Osteoblast (primary cell): ENCODE measurements at places on chromosomes 1 and 21.

DNA sequence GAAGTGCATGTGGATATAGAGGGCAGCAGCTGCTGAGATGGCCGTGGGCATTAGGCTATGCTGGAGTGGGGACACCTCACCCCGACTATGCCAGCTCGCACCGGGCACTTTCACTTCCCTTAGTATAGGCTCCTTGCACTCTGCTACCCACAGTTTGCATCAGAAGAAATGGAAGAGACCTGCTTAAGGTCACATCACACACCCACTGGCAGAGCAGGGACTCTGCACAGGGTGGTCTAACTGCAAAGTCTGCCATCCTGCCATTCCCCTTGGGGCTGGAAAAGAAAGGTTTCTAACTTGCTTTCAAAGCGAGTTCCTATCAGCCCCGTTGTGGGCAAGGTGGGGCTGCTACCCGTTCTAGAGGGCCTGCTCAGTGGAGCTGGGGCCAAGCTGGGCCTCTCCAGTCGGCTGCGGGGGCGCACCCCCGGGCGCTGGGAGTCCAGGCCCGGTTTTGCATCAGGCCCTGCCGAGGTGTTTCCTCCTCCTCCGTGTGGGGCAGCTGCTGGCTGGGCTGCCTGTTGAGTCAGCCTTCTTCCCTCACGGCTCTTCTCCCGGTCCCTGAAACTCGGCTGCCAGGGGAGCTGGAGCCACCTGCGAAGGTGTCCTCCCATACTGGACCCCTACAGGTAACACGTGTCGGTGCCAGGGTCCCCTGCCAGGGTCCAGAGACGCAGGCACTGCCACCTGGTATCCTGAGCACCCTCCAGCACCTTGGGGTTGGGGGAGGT, at the start of gene SYTL1:
TSS of gene SYTL1 (plus strand) at position 498 of the 728 bp plus-strand sequence. CDS start 3,313 bp downstream, outside the sequence.
- peak; percentile 98 for DNase-seq

GRCh38 chr1:115204513-115204912, 115.2 kb upstream of the TSPAN2 start:
- no peak for DNase-seq

DNA sequence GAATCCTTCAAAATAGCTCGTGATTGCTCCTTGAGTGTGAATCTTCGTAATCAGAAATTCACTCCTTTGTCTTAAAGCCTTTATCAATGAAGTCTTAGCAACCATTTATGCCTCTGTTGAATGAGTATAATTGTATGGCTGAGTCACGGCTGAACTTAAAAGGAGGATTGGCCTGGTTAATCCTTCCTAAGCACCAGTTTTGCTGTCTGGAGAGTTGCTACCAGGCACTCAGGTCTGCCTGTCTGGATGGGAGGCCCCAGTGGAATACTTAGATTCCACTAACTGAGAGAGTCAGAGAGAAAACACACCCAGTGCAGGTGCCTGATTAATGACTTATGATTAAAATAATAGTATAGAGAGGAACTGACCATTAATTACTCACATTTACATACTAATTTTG, 7.6 kb upstream of the HHAT start:
- no peak for DNase-seq

GRCh38 chr1:178031856-178032320, 62.0 kb upstream of the RASAL2 start:
- peak; percentile 97 for DNase-seq

- peak; percentile 56 for DNase-seq
These were observed 91.8 kb downstream of the ZZZ3 start for GRCh38 chr1:77590651-77591050.

- DNase-seq, result no peak
These were observed 40.1 kb downstream of the SYT6 start for GRCh38 chr1:114113411-114114184.

- DNase-seq, result no peak
These were observed 6.7 kb upstream of the LGALS8 start for GRCh38 chr1:236516929-236517704.

- DNase-seq, result no peak
These were observed 341.0 kb downstream of the SMYD3 start for GRCh38 chr1:246165826-246166709.

- DNase-seq, result peak; percentile 83
These were observed 4.1 kb upstream of the PRDM16 start for GRCh38 chr1:3064901-3065300.

DNA sequence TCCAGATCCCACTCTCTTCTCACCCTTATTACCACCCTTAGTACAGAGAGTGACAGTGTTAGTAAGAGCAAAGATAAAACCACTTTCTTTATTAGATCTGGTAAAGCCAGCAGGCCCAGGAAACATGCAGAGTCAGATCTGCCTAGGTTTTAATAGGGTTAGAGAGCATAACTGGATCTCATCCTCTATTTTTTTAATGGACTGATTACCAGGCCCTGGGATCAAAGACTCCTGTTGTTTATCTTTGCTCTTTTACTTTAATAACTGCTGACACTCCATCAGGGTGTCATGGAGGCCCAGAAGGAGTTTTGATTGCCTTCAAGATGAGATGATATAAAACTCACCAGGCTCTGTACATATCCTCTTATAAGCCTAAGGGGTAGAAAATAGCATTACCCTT, 45.3 kb upstream of the RGS5 start:
- DNase-seq, result no peak

- DNase-seq, result no peak
These were observed 5.4 kb upstream of the ZNF281 start for GRCh38 chr1:200415227-200415626.

DNA sequence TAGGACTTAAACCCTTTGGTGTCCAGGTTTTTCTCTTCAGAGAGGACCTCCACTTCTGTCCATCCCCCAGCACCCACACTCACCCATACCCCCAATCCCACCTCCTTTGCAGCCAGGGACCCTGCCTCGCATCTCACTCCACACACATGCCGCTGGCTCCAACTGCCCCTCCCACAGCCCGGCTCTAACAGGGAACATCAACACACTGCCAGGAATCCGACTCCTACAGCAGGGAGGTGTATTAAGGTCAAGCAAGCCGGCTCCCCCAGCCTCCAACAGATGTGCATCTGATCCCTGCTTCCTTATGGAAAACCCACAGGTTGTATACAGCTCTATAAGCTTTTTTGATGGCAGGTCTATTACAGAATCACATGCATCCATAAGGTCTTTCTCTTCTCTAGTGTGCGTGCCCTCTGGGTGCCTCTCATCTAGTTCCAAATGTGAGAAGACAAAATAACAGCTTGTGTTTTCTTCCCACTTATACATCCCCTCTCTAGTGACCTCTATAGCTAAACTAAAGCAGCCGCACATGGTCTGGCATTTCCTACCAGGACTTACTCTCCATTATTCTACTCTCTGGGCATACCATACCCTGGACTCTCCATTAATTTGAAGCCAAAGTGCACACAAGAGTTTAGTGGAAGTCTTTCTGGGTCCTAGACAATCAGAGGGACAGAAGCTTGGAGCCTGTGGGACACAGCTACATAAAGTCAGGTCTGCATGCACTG, 16.3 kb downstream of the PIK3C2B start:
- no peak for DNase-seq

- DNase-seq, result no peak
These were observed 132.2 kb downstream of the CLIC6 start for GRCh38 chr21:34800797-34801518.

DNA sequence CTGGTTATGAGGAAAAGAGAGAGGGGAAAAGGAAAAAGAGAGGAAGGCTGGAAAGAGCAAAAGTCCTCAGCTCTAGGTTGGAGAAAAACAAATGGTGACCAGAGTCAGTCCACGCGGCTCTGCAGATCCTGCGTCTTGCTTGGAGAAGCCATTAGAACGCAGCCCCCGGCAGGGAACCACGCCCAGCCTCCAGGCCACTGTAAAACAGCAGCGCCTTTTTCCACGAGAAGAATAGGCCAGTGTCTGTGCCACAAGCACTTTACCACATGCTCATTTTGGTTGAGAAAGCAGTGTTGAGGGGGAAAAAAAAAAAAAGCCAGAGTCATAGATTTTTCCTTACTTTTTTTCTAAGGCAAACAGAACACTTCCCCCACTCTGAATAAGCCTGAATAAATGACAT, 846.9 kb upstream of the ADAMTS5 start:
- no peak for DNase-seq

- DNase-seq, result peak; percentile 75
These were observed 687 bp upstream of the RASSF5 start for GRCh38 chr1:206506405-206507283.

- DNase-seq, result peak; percentile 80
These were observed 380 bp upstream of the FBXO28 start for GRCh38 chr1:224113545-224113917.

- DNase-seq, result no peak
These were observed 4.2 kb downstream of the COX20 start for GRCh38 chr1:244839656-244840055.

GRCh38 chr1:154407198-154408091, 2.3 kb downstream of the IL6R start:
- no peak for DNase-seq

DNA sequence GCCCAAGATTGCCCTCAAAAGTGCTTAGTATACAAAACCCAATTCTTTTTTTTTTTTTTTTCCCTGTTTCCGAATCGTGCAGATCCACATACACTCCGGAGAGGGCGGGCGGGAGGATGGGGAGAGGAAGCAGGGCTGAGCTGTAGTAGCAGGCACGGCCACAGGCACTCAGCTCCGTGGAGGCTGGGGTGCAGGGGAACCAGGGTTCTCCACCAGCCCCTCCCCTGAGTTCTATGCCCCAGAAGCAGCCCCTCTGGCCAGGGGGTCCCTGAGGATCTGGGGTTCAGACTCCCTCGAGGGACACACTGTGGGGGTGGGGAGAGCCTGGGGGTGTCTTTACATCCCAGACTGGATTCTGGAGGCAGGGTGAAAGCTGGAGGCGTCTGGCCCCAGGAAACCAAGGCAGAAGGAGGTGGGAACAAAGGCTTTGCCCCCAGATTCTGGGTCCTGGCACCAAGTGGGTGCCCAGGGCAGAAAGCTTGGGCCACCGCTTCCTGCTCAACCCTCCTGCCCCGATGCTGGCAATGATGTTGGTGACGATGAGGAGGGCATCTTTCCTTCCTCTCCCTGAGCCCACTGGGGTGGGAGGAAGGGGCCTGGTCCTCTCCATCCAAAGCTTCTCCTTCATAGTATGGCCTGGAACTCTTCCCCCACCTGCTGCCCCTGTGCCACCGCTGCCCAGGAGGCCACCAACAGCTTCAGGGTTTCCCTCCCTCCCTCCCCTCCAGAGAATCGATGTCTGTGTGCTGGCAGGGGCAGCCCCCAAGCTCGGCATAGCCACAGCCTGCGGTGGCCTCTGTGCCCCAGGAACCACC, 106.4 kb upstream of the TARDBP start:
- DNase-seq, result peak; percentile 77

- peak; percentile 38 for DNase-seq
These were observed 86.5 kb upstream of the KCNJ15 start for GRCh38 chr21:38170283-38170682.
